AG04449 (cell line): ENCODE measurements at places on chromosomes 1 and 21.

GRCh38 chr1:43358121-43358745 is 548 bp upstream of the CDC20 start:
- no peak for DNase-seq

DNA sequence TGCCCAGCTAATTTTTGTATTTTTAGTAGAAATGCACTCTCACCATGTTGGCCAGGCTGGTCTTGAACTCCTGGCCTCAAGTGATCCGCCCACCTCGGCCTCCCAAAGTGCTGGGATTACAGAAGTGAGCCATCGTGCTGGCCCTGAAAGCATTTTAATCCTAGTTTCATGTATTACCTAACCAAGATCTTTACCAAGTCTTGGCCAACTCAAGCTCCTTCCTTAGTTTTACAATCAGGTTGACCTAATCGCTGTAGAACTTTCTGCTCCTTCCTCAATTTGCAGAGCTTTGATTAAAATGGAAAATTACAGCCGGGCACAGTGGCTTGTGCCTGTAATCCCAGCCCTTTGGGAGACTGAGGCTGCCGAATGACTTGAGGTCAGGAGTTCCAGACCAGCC is 3.2 kb upstream of the TMEM63A start:
- DNase-seq, result no peak

DNA sequence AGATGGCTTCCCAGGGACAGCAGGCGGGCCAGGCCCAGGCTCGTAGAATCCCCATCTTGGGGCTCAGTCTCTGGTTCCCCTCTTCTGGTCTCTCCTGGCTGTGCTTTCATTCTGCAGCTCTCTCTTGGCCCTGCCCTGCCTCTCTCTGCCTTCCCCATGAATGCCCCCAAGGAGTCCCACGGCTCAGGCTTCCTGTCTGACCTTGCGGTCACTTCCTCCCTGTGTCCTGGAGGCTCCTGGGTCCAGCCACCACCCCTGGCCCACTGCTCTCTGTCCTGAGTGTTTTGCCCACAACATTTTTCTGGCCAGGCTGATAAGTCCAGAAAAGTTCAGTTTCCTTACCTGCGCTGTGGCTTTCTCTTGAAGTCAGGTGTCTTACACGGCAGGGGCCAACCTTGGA is 29.1 kb downstream of the PIGP start:
- no peak for DNase-seq

DNA sequence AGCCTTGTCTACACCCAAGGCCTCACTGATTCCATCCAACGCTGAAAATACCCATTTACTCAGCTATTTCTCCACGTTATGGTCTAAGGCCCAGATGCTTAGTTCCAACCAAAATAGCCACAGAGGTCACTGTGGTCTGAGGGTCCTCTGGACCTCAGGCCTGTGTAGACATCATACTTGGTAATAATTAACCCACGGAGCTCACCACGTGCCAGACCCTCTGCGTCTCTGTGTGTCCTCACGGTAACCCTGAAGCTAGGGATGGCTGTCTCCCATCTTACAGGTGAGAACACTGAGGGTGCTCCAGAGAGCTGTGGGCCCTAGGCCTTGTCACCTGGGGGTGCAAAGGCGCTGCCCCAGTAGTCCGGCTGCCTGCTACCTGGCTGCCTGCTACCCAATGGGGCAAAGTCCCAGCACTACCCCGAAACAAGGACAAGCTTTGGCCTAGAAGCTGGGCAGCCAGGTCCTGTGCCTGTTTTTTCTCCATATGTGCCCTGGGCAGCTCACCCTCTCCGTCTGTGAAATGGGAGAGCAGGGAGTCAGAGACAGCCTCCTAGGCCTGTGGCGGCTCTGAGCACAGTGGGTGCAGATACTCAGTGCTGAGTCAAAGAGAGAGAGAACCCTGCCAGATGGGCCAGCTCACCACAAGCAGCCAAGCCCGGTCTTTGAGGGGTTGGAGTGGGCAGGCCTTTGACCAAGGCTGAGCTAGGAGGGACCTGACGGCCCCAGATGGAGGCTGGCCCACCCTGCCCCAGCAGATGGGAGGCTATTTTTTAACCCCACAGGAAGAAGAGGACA is 17.0 kb upstream of the RUNX3 start:
- no peak for DNase-seq

DNA sequence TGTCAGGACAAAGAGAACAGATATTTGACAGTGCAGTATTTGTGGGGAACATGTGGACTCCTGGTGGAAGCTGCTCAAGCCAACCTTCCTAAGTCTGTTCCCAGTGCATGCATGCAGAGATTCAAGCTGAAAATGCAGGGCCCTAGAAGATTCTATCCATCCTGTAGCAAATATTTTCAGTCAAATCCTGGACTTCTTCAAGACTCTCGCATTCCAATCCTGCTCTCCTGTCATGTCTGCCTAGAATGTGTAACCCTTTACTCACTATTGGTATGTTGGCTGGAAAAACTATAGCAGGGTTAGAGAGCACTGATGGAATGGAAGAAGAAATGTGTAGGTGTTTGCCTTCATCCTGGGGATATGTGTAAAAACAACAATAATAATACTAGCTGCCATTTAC is 385.6 kb upstream of the PKN2 start:
- DNase-seq, result no peak

GRCh38 chr1:19704247-19705113 is 39.8 kb downstream of the HTR6 start:
- DNase-seq, result no peak

- DNase-seq, result no peak
These were observed 40.2 kb upstream of the COL6A1 start for GRCh38 chr21:45941338-45941710.

DNA sequence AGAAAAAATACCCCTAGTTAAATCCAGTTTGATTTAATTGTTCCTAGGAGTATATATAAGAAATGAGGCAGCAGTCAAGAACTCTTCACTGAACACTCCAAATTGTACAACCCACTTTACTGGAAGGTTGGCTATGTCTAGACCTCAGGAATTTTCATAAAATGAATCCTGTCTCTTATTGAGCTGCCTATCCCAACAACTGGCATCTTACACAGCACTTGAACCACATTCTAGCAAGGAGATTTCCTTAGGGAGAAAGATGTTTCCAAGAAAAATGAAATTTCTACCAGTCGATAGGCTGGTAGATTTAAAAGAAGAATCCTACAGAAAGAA is 16.3 kb downstream of the RNF19B start:
- no peak for DNase-seq

- no peak for DNase-seq
These were observed 569.8 kb downstream of the LMO4 start for GRCh38 chr1:87898431-87898830.

DNA sequence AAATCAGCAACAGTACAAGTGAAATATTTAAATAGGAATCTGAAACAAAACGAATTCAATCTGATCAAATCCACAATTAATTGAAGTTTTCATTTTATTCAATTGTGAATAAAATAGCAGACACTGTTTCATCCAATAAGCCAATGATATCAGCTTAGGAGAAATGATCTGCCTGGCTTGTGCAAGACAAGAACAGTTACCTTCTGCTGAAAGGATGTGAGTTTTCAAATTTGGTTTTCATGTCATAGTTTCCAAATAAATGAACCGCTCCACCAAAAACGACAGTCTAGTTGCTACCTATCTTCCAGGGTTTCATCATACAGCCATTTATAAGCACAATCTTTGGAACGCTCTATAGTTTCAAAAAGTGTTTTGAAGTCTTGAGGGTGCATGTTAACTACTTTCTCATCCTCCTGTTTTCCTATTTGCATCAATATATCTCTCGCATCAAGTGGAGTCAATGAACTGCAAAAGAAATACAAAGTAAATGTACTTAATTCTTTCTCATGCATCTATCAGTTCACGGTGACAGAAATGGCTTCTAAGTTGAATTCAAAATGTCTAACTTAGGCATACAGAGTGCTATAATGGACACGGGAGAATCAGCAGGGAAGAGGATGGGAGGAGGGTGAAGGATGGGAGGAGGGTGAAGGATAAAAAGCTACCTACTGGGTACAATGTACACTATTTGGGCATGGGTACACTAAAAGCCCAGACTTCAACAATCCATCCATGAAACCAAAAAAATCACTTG is 25.1 kb downstream of the TFB2M start:
- DNase-seq, result no peak

DNA sequence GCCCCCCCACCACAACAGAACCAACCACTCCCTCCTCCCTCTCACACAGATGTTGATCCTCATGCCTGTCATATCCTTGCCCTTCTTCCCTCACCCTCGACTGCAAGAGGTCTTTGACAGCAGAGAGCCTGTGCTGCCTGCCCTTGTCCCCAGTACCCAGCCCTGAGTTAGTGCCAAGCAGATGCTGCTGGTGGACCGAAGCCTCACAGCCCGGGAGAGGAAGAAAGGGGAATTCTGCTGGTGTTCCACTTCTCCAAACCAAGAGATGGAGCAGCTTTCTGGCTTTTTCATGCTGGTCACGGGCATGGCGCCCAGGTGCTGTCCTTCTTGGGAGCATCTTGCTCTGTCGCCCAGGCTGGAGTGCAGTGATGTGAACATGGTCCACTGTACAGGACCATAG is 69.1 kb downstream of the SLC66A1 start:
- no peak for DNase-seq

GRCh38 chr21:46181953-46182547 is 2.2 kb downstream of the SPATC1L start:
- DNase-seq, result no peak

- no peak for DNase-seq
These were observed 170.4 kb downstream of the RHOU start for GRCh38 chr1:228905701-228906101.
